GM23248 (cell line): ENCODE measurements at places on chromosomes 2 and 18. TPM values are rescaled to one million over a fixed set of nuclear protein-coding genes. Genes with fewer than 3 reads are reported as not detected.

Gene AQP4
- not detected in 2 replicates for total RNA-seq

Gene NR4A2
- 0.86 and 1.1 TPM in 2 replicates for total RNA-seq

Gene KCNJ13
- not detected in 2 replicates for total RNA-seq

Gene SERPINB10
- total RNA-seq: not detected in 2 replicates

Gene CNGA3
- total RNA-seq: under 0.01 and 0.51 TPM in 2 replicates

Gene RUFY4
- not detected in 2 replicates for total RNA-seq

Gene CD207
- total RNA-seq: not detected in 2 replicates

Gene SERPINB13
- total RNA-seq: not detected in 2 replicates

Gene FAM98A
- total RNA-seq: 24.2 and 29.2 TPM in 2 replicates

Gene MC4R
- 0.32 TPM in 1 of 2 replicates, not detected in the other for total RNA-seq

Gene RTP5
- not detected in 2 replicates for total RNA-seq

Gene TWSG1
- 124 and 136 TPM in 2 replicates for total RNA-seq

Gene IFIH1
- 1.6 and 2.0 TPM in 2 replicates for total RNA-seq

Gene PSTPIP2
- total RNA-seq: 2.8 and 3.8 TPM in 2 replicates

Gene DNER
- 0.65 TPM in 1 of 2 replicates, not detected in the other for total RNA-seq

Gene TOGARAM2
- total RNA-seq: not detected in 2 replicates

Gene TSPYL6
- not detected in 2 replicates for total RNA-seq

Gene WNT10A
- total RNA-seq: not detected in 2 replicates

Gene YWHAQ
- total RNA-seq: 397 and 400 TPM in 2 replicates

Gene HOXD10
- 17.2 and 23.5 TPM in 2 replicates for total RNA-seq

DNA sequence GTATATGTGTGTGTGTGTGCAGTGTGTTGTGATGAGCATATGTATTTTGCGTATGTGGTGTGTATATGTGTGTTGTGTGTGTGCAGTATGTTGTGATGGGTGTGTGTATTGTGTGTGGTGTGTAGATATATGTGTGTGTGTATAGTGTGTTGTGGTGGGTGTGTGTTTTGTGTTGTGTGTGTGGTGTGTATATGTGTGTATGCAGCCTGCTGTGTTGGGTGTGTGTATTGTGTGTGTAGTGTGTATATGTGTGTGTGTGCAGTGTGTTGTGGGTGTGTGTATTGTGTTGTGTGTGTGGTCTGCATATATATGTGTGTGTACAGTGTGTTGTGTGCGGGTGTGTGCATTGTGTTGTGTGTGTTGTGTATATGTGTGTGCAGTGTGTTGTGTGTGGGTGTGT, 23.9 kb downstream of the ACKR3 start:
- no peak for DNase-seq

DNA sequence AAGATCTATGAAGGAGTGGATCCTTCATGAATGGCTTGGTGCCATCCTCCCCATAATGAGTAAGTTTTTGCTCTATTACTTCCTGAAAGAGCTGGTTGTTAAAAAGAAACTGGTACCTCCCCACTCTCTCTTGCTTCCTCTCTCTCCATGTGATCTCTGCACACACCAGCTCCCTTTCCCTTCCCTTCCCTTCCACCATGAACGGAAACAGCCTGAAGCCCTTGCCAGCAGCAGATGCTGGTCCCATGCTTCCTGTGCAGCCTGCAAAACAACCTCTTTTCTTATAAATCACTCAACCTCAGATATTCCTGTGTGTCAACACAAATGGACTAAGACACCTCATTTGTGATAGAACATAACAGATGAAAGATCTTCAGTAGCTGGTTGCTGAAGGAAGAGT, 303.5 kb upstream of the ACVR2A start:
- no peak for DNase-seq

DNA sequence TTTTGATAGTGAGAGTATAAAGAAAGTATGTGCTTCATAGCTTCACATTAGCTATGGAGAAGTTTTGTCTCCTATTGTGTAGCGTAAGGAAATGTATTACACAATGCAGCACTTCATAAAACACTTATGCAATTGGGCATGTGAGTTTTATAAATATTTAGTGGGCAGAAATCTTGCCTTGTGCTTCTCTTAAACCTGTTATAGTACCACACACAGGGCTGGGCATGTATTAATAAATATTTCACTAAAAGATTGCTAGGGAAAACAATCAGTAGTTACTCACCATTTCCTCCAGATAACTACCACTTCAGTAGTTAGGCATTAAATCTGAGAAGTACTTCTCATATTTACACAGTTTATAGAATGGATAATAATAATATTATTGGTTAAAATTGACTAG, 1080.8 kb upstream of the PIK3C3 start:
- peak; percentile 58 for DNase-seq

- peak; percentile 61 for DNase-seq
Measured at GRCh38 chr2:148130581-148130980, 109.7 kb downstream of the MBD5 start.

- no peak for DNase-seq
Measured at GRCh38 chr2:129117434-129117833, 798.8 kb upstream of the HS6ST1 start.

- DNase-seq: peak; percentile 77
Measured at GRCh38 chr2:110770959-110771431, 38.6 kb downstream of the ACOXL start.

- no peak for DNase-seq
Measured at GRCh38 chr2:227527351-227527750, 55.4 kb downstream of the AGFG1 start.

- DNase-seq: no peak
Measured at GRCh38 chr2:239467956-239468490, 67.2 kb upstream of the HDAC4 start.

- peak; percentile 27 for DNase-seq
Measured at GRCh38 chr2:60260639-60261296, 292.7 kb downstream of the BCL11A start.

GRCh38 chr2:25283921-25284320, 57.8 kb downstream of the DNMT3A start:
- DNase-seq: no peak

DNA sequence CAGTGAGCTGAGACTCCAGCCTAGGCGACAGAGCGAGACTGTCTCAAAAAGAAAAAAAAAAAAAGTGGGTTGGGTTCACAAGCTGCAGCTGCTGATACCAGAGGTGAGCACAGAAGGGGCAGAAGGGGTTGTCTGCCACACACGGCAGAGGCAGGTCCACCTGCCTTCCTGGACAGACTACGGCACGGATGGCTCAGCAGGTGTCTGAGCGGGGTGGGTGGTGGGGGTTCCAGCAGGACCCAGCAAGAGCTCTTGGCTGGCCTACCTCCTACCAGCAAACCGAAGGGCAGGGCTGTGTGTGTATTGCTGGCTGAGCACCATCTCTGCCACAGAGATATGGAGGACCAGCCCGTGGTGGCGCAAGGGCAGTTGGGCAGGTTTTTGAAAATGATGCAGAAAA, 130.4 kb upstream of the ASB18 start:
- no peak for DNase-seq

DNA sequence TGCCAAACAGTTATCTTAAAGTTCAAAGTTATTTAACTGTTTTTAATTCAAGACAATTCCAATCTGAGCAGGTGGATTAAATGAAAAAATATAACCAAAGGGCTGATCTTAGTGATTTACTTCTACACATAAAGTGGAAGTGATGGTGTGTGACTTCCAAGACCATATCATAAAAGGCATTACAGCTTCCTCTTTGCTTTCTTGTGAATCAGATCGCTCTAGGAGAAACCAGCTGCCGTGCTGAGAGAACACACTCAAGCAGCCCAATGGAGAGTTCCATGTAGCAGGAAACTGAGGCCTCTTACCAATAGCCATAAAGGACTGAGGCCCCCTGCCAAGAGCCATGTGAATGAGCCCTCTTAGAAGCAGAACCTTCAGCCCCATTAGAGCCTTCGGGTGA, 197.4 kb downstream of the NBAS start:
- no peak for DNase-seq

GRCh38 chr2:67579806-67580205, 182.7 kb downstream of the ETAA1 start:
- no peak for DNase-seq

DNA sequence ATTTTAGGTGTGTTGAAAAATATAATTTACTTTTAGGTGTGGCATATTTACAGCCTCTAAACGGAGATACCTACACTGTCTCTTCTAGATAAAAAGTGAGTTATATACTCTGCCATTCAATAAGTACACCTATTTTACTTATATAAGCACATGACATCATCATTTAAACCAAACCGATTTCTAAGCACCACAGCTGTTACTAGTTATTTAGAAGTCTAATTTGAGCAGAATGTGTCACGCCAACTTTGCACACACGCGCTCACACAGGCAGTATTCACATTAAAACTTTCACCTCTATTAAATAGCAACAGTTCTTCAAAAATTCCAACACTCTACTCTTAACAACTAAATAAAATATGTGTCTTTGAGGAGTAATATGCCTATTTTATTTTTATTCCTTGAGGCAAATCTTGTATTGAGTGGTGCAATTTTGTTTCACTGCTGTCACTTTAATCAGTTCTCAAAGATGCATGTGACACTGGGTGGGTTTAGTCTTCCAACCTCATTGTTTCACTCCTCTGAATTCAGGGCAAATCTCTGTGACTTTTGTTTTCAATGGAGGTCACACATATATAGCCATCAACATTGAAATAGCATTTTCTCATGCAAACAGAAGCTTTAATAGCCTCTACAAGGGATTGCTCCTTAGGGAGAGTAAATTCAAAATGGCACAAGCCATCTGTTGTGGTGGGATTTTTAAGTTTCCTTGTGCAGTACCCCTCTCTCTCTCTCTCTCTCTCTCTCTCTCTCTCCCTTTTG, 721.0 kb downstream of the PLCL1 start:
- peak; percentile 26 for DNase-seq

DNA sequence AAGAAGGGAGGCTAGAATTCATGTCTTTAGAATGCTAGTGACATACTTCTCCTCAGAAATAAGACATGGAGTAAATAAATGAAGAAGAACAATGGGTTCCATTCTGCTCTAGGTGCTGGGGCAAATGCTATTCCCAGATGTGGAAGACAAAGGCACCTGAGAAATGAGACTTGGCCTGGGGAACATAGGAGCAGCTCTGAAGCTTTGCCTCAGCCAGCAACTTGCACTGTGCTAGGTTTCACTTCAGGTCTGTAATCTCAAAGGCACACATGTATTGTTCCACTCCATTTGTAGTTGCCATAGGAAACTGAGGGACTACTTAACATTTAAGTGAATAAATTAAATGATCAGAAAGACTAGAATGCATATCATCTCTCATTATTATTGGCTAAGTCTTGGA, 538.9 kb upstream of the REG3G start:
- DNase-seq: no peak

DNA sequence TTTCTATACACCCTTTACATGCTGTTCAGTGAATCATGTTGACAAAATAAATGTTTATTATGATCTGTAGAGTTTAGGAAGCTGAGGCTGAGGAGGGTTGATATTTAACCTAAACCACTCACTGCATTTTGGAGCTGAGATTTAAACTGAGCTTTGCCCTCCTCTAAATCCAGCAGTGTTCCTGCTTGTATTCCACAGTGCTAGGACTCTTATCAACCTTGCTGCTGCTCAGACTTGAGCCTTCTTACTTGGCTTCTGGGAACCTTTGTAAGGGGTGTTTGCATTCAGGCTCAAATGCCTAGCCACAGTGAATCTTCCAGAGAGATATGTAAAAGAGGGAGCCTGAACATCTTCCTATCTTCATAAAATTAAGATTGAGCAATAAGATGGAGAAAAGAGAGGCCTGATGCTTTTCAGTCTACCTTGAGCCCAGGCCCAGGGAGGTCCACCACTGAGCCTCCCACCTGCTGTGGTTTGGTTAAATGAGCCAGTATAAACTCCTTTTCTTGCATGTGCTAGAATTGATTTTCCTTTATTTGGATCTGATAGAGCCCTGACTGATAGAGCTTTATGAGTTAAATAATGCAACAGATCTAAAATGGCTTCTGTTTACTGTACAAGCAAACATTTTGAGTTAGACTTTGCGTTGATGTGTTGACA, 149.7 kb downstream of the GULP1 start:
- DNase-seq: no peak

GRCh38 chr18:13726972-13727331, 479 bp downstream of the RNMT start:
- DNase-seq: peak; percentile 83

DNA sequence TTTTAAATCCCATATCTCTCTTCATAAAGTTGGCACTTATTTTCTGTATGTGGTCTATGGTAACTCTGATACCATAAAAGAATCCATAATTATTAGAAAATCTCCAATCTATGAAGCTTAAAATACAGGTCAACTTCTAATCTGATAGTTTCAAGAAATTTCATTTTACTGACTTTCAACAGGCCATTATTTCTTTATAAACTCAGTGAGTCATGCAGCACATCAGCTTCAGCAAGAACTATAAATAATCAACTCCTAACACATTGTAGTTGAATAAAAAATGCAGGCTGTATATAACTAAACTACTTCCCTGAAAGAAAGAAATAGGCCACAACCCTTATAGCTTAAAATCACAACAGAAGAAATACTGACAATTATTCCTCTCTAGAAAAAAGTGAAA, 204.3 kb upstream of the CCDC150 start:
- peak; percentile 40 for DNase-seq

- DNase-seq: no peak
Measured at GRCh38 chr2:20632446-20632990, 18.4 kb downstream of the HS1BP3 start.

- DNase-seq: no peak
Measured at GRCh38 chr18:10038268-10038667, 124.5 kb downstream of the VAPA start.

DNA sequence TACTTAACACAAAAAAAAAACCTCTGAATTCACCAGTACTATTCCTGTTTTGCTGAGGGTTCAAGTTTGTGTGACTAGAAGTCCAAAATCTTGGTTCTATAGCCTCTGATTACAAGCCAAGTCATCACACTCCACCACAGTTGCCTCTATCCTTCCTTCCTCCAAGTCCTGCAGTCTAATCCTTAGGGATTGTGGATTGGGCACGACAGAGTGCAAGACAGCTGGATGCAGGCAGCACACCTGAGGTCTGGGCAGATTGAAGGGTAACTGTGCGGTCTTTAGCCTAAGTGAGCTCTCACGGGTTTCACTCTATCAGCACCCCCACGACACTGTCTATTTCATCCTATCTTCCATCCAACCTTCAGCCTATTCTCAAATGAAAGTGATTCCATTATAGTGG, 299.4 kb upstream of the ID2 start:
- no peak for DNase-seq

- no peak for DNase-seq
Measured at GRCh38 chr2:65744477-65745200, 312.2 kb upstream of the SPRED2 start.

GRCh38 chr2:238489431-238489830, 62.7 kb downstream of the ASB1 start:
- no peak for DNase-seq

GRCh38 chr18:26579941-26580618, 31.7 kb upstream of the KCTD1 start:
- no peak for DNase-seq

- DNase-seq: peak; percentile 70
Measured at GRCh38 chr2:222859786-222860612, 837 bp upstream of the ACSL3 start.
